ENCODE measurements at places on chromosomes 5 and 9. TPM values are rescaled to one million over a fixed set of nuclear protein-coding genes. Genes with fewer than 3 reads are reported as not detected.

GRCh38 chr5:64880821-64881220 lies 112.1 kb downstream of the CWC27 start:
- DNase-seq = no peak

- no peak for DNase-seq
Measured at GRCh38 chr9:79220666-79221065, 351.1 kb upstream of the TLE4 start.

Gene NUTM2F
- total RNA-seq = not detected

- no peak for DNase-seq
Measured at GRCh38 chr5:44382894-44383293, 6.3 kb downstream of the FGF10 start.

- DNase-seq = no peak
Measured at GRCh38 chr5:103941596-103941995, 379.0 kb upstream of the NUDT12 start.

Gene IRX2
- 26.2 TPM for total RNA-seq

GRCh38 chr5:36535859-36536615 lies 70.4 kb upstream of the SLC1A3 start:
- no peak for DNase-seq

- no peak for DNase-seq
Measured at GRCh38 chr9:110049699-110050450, 158.1 kb downstream of the C9orf152 start.

- no peak for DNase-seq
Measured at GRCh38 chr9:95505072-95505716, 11.6 kb downstream of the PTCH1 start.

Gene ENTREP1
- total RNA-seq = 30.5 TPM

DNA sequence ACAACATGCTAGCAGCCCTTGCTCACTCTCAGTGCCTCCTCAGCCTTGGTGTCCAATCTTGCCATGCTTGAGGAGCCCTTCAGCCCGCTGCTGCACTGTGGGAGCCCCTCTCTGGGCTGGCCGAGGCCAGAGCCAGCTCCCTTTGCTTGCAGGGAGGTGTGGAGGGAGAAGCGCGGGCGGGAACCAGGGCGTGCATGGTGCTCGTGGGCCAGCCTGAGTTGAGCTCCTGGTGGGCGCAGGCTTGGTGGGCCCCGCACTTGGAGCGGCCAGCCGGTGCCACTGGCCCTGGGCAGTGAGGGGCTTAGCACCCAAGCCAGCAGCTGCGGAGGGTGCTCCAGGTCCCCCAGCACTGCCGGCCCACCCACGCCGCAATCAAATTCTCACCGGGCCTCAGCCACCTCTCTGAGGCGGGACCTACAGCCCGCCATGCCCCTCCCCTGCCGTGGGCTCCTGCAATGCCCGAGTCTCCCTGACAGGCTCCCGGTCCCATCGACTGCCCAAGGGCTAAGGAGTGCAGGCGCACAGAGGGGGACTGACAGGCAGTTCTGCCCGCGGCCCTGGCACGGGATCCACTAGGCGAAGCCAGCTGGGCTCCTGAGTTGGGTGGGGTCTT lies 333.5 kb downstream of the KCNN2 start:
- DNase-seq = no peak

DNA sequence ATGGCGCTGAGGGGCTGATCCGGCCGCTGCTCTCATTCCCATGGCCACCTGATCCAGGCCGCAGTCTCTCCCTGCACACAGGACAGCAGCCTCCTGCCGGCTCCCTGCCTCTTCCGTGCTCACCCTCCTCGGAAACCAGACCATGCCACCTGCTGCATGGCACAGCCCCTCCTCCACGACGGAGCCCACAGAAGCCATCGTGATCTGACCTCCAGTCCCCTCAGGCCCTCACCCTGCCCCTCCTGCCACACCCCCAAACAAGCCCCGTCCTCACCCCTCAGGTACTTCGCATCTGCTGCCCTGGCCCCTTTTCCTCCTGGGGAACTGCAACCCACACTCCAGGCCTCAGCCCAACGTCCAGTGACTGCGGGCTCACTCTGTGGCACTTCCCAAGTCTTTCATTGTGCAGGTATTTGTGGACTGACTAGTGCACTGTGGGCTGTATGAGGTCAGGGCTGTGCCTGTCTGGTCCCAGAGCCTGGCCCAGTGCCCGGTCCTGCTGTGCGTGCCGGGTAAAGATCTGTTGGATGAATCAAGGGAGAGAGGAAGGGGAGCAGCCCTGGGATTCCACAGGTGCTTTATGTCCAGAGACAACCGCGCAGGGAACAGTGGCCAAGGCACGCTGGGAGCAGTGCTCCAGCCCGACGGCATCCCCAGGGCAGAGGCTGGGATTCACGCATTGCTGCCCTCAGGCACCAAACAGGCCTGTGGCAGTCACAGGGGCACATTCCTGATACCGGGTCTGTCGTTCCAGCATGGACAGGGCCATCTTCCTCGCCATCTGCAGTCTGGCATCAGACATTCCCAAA lies 86.1 kb downstream of the ADAMTS2 start:
- DNase-seq = no peak

GRCh38 chr5:108028412-108028811 lies 353.5 kb downstream of the FBXL17 start:
- no peak for DNase-seq

Gene PCDHGA2
- 6.2 TPM for total RNA-seq

Gene PDCD1LG2
- 1.6 TPM for total RNA-seq

GRCh38 chr5:127040796-127041520 lies 10.6 kb upstream of the MARCHF3 start:
- no peak for DNase-seq

DNA sequence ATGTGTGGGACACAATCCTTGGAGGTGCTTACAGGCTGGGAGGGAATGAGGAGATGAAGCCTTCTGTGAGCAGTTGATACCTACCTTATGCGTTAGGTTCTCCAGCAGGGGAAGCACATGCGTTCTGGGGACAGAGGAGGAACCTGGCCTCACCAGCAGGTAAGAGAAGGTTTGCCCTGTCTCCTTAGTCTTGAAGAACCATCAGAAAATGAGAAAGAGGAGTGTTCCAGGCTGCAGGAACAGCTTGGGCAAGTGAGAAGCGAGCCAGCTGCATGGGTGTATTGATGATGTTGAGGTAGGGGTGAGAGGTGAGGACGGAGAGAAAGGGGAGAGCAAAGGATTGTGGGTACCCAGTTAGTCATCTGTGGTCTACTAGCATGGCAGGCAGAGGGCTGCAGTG lies 156.9 kb upstream of the MVB12B start:
- DNase-seq = no peak

- DNase-seq = no peak
Measured at GRCh38 chr9:124485201-124485600, 22.0 kb downstream of the NR5A1 start.

- no peak for DNase-seq
Measured at GRCh38 chr5:40401284-40402006, 278.3 kb upstream of the PTGER4 start.

- DNase-seq = no peak
Measured at GRCh38 chr5:133026664-133027153, 360 bp upstream of the ZCCHC10 start.

DNA sequence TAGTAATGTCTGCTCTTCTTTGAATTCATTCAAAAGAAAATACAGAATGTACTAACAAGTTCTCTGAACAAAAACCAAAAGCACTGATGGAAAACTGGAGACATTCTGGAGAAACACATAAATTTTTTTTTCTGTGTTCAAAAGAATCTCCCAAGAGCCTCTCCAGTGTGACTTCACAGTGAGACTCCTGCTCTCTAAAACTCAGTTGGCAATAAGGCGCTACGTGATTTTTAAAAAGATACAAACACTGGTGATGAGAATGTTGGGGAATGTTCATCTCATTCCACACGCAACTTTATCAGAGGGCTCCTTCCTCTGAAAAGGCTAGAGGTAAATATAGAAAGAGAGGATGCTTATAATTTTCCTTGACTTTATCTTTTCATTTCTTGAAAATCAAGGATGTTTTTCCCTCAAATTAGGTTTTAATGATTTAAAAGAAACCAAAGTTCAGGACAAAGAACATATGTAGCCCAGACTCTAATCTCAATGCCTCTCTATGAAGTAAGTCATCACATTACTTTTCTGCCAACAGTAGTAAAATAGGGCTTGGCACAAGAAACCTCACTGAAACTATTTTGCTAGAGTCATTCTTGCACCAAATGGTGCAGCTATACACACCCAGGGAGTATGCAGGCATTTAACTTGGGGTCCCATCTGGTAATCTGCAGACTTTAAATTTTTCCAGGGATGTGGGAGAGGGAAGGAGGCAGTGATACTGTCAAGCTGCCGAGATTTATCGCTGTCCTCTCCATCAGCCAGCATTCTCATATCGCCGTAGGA lies 12.9 kb upstream of the AOPEP start:
- no peak for DNase-seq

- no peak for DNase-seq
Measured at GRCh38 chr5:59521476-59521875, 372.1 kb downstream of the PDE4D start.

Gene KIF4B
- not detected for total RNA-seq

- no peak for DNase-seq
Measured at GRCh38 chr5:82388181-82388580, 110.0 kb upstream of the RPS23 start.

- DNase-seq = no peak
Measured at GRCh38 chr5:42143361-42143760, 218.3 kb downstream of the FBXO4 start.

DNA sequence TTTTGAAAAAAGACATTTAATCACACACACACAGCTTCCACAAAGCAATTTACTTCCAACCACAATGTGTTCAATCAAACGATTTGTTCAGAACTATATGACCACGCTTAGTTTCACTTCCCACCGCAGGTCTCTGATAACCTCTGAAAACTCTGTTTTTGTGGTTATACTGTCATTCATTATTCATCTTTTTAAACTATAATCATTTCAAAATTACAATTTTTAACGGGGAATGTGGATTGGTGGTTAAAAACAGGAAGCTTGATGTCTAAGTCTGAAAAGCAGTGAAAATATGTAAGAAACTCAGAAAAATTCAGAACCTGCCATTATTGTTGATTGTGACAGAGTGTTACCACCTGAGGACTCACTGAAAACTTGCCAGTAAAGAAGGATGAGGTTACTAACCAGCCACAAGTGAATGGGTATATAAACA lies 12.7 kb upstream of the TMEM174 start:
- no peak for DNase-seq

- no peak for DNase-seq
Measured at GRCh38 chr9:78210841-78211301, 25.0 kb upstream of the CEP78 start.

GRCh38 chr5:176739461-176740051 lies 70.8 kb upstream of the UNC5A start:
- DNase-seq = peak; percentile 48

GRCh38 chr5:121350181-121350930 lies 501.3 kb upstream of the FTMT start:
- DNase-seq = no peak

Gene SWI5
- total RNA-seq = 39.7 TPM

DNA sequence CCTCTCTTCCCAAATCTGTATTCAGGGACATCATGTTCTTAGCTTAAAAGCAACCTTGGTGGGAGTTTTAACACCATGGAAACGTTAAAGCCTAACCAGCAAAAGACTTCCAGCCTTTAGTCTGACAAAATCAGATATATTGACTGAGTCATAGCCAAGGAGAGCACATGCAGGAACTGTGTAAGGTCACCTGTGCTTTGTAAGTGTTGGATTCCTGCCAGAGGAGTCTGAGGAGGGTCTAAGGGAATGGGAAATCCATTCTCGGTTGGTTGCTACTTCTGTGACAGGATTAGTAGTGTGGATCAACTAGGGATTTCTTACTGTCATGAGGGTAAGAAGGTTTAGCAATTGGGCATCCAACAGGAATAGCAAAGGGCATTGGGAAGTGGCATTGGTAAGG lies 142.0 kb upstream of the CHD1 start:
- DNase-seq = no peak
